ENCODE measurements at places on chromosomes 2 and 18.
A peak's percentile ranks its signal among the peaks of the same experiment; 100 is the strongest.

GRCh38 chr2:141207036-141207385, 923.8 kb downstream of the LRP1B start:
- DNase-seq, result no peak

- DNase-seq, result peak; percentile 7
Measured at GRCh38 chr2:176931588-176932563, 280.7 kb upstream of the HNRNPA3 start.

DNA sequence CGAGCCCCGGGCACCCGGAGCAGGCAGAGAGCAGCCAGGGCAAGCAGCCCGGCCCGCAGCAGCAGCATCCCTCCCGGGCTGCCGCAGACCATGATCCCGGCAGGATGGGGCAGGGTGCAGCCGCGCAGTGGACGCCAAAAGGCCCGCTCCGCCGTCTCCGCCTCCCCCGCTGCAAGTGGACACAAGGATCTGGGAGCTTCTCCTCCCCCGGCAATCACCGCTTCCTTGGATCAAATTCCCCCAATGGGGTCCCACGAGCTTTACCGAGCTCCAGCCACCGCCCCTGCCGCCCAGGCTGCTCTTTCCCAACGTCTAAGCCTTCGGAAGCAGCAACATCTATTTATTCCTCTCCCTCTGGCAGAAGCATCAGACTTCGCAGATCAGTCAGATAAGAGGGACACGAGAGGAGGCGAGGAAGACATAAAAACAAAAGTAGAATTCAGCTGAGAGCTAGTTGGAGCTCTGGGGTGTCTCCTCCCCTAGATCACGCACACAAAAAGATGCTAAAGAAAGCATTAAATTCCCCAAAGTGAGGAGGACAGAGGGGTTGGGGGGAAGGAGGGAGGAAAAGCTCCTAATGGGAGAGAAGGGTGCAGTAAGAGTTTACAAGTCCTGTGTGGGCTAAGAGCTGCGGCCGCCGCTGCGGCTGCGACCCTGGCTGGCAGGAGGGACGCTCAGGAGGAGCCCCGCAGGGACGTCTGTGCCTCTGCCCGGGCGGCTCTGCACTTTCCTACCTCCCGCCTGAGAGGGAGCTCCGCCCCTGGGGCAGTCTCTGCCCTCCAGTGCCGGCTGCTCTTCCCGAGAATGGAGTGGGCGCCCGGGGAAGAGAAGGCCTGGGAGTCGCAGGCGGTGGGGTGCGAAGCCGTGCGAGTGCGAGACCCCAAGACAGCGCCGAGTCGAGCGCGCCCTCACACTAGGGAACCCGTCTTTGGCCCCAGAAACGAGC, at the start of gene FRZB:
Gene FRZB, minus strand, starts transcription at position 177 of the 946 bp plus-strand sequence. Its CDS starts 85 bp downstream, at position 92.
- no peak for DNase-seq

DNA sequence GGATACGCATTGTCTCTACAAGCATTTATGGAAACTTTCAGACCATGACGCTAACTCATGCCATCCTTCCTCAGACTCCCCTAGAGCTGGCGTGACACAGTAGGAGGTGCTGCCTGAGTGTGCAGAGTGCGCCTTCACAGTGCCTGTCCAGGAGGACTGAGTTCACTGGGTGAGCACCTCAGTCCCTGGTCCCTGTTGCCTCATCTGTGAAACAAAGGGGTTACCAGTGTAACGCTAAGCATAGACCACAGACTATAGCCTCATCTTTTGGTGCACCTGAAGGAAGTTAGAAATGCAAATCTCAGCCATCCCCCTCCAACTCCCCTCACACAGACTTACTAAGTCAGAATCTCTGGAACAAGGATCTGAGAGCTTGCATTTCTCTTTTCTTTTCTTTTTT, 142.8 kb downstream of the TMEM17 start:
- DNase-seq, result no peak

DNA sequence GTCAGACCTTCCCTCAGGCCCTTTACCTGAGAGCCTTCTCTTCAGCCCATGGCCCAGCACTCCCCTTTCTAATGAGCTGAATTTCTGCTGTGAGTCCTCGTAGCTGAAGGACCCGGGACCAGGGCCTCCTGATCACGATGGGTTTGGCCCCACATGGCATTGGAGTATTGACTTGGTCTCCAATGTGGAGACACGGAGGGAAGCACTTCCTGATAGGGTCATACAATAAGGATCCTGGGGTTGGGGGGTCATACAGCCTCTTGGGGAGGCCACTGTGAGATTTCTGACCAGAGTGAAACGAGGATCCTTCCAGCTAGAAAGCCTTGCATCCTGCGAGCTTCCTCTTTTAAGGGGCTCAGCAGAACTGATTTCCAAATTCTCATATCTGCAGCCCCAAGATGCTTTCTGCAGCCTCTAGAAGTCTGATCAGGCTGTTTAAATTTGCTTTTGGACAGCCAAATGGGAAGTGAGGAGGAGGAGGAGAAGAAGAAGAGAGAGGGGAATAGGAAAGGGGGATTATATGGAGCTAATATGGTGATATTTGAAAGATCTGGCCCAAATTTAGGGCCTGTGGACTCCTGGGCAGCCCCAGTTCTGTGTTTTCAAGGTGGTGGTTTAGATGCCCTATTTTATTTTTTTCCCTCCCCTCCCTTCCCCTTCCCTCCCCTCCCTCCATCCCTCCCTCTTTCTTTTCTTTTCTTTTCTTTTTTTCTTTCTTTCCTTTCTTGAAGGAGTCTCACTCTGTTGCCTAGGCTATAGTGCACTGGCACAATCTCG, 38.9 kb downstream of the RHOB start:
- no peak for DNase-seq

DNA sequence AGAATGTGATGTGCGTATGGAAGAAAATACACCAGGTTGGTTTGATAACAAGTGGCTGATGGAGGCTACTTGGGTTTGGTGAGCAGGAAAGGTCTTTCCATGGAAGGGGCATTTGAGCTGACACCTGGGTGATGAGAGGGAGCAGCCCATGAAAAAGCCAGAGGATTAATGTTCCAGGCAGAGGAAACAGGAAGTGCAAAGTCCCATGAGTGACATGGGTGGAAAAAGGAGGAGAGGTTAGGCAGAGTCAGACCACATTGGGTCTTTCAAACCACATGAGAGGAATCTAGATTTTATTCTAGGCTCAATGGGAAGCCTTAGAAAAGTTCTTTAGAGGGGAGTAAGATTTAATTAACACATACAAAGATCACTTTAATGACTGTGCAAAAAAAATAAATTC, 195.7 kb downstream of the LRATD1 start:
- no peak for DNase-seq

DNA sequence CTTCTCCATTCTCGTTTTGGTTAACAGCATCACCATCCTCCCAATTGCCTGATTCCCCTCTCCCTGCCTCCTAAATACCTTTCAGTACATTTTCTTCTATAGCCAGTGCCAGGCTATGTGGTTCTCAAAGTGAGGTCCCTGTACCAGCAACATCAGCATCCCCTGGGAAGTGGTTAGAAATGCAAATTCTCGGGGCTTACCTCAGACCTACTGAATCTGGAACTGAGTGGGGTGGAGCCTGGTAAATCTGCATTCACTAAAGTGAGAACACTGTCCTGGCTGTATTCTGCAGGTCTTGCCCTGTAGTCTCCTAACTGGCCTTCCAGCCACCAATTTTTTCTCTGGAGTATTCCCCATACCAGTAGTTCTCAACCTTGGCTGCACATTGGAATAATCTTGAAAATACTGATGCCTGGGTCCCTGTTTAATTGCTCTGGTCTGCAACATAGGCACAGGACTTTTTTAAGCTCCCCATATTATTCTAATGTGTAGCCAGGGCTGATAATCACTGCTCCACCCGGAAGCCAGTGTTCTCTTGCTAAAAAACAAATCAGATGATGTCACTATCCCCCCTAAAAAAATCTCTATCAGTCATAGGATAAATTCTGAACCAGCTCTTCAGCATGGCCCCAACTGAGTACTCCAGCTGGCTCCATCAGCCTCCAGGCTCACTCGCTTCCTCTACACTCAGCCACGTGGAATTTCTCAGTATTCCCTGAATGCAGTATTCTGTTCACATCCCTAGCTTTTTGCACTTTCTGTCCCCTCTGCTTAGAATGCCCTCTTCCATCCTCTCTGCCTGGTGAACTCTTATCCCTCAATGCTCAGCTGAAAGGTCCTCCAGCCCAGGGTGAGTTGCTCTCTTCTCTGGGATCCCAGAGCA, 98.4 kb downstream of the CDK15 start:
- no peak for DNase-seq

DNA sequence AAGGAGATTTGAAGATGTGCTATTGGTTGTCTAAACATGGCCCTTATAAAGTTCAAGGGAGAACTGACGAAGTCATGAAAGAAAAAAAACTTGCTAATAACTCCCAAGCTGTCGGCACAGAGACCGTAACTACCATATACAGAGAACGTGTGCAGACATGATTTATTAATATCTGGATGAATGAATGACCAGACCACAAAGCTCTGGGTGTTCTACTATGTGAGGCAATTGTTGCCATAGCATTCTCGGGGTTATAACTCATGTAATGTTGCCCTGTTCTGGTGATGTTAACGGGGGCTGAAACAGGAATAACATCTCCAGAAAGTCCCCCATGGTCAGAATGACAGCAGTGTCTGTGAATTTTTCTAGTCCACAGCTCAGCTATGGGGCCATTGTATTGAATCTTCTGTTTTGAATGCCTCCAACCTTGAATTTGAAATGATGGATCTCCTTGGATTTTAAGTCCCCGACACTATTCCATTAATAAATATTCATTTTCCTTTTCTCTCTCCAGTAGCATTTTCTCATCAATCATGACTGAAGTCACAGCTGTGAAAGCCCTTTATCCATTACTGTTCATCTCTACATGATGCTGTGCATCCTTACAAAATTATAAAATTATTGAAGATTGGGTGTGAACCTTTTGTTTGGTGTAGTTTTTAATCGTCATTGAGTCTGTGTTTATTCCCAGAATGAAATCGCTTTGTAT, 483.4 kb upstream of the KLHL29 start:
- no peak for DNase-seq

GRCh38 chr2:219331560-219332213, 857 bp downstream of the RESP18 start:
- peak; percentile 25 for DNase-seq
